ENCODE measurements at places on chromosomes 7 and 10.
A peak's percentile ranks its signal among the peaks of the same experiment; 100 is the strongest.

DNA sequence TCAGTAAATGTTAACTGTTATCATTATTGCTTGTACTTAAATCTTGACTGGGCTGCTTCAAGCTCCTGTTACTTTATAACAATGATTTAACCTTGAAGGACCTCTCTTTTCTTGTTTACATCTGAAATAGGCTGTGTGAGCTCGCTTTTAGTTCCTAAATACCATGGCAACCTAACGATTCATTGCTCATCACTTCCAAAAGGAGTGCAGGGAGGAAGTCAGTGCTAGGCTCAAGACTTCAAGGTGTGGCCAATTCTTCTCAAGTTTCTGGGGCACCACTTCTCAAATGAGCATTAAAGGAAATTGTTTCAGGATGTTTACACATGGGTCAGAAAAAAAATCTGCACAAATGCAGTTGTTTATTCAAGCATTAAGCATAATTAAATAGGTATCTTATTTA is 284.2 kb downstream of the MTERF1 start:
- DNase-seq = no peak

GRCh38 chr10:67079126-67079525 is 153.3 kb downstream of the LRRTM3 start:
- DNase-seq = no peak

DNA sequence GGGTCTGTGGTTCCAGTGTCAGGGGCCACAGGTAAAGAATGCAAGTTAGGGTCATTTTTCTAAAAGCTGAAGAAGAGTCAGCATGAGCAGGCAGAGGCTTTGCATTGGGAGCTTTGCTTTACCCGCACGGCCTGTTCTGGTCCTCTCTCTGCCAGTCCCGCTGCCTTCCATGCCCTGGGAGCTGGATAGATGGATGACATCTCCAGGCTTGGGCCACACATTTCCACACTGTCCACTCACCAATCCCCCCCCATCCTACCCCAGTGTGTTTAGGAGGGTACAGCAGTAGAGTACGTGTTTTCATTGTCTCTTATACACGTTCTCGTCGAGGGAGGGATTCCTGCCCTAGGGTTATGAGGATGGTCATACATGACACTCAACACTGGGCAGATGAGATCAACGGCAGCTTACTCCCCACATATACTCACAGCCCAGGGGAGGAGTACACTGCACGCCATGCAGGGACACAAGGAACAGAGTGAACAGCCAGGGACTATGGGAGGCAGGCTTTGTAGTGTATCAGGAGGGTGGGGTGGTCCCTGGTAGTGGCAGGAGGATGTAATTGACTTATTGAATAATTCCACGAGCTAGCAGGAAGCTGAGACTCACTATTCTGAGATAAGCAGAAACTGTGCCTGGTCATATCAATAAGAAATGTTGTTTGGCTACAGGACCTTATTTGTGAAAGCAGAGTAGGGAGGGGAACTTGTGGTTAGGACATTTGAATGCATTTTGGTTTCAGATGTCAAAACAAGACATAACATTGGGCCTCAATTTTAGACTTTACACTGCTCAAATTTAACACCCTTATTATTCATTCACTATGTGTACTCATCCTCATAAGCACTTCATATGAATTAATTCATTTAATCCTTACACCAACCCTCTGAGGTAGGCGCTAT is 36.6 kb downstream of the PLPP4 start:
- DNase-seq = no peak

DNA sequence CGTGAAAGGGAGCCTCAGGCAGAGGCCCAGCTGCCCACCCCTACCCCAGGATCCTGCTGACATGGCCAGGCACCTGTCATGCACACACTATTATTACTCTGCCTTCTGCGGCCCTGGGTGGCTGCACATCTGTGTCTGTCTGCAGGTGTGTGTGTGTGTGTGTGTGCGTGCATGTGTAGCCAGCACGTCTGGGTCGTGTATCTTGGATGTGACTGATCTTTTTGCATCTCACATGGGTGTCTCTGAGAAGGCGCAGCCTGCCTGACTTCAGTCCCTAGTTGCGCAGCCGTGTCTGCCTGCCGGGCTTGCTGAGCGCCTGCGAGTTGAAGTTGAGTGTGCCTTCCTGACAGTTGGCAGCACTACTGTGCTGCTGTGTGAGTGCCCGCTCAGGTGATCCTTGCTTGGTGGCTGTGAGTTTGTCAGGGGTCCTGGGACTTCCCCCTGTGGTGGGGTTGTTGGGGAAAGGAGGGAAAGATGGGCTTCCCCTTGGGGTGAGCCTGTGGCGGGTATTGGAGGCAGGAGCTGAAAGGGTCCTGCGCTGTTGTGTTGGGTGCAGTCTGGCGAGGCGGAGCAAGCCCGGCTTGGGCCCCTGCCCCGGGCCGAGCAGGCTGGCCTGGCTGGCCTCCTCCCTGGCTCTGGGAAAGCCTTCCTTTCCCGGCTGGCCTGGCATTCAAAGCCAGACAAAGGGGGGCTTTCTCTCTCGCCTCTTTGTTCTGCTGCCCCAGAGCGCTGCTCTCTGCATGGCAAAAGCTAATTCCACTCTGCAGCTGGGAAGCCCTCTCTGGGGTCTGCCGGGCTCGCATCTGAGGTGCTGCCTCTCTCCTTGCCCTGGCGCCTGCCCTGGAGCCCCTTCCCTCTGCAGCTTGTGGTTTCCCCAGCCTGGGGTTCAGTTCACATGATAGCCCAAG is 4.9 kb downstream of the TRIM8 start:
- DNase-seq = no peak

- peak; percentile 41 for DNase-seq
Observed at GRCh38 chr7:105429746-105430612, 41.3 kb upstream of the SRPK2 start.

All from HTR-8/SVneo (cell line).